ENCODE measurements at places on chromosomes 3 and 15. TPM values are rescaled to one million over a fixed set of nuclear protein-coding genes. Genes with fewer than 3 reads are reported as not detected.

The SPINT1 gene
- 70.1 TPM for polyA plus RNA-seq

The UBAP1L gene
- polyA plus RNA-seq, result 3.7 TPM

The A4GNT gene
- polyA plus RNA-seq, result 1.7 TPM

DNA sequence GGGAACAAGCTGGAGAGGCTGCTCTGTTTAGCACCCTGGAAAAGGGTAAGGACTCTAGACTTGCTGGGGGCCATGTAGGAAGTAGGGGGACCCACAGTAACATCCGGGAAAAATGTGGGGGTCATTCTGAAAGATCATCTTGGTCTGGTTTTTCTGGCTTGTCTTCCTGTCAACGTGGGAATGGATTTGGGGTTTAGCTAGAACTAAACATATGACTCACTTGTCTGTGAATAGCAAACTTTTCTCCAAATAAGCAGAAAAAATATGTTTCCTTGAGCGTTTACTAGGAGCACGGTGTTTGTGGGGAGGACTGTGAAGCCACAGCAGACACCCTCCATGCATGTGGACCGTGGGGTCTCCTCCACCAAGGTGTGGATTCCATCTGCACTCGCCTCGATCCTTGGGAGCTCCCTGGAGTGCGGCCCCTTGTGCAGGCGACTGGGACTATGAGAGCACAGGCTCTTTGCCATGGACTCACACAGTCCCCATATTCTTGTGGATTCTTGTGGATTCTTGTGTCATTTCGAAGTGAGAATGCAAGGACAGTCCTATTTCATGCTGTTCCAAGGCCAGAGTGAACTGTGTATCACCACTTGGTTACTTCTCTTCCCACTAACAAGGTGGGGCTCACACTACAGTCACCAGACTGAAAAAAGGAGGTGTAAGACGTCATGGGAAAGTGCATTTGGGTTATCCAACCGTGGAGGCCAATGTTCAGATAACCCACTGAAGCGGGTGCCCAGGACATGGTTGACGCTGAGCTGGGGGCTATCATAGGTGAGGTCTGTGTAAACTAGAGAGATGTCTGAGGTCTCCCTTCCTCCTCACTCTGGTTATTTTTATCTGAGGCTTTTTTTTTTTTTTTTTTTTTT, 25.5 kb downstream of the PGPEP1L start:
- no peak for DNase-seq

DNA sequence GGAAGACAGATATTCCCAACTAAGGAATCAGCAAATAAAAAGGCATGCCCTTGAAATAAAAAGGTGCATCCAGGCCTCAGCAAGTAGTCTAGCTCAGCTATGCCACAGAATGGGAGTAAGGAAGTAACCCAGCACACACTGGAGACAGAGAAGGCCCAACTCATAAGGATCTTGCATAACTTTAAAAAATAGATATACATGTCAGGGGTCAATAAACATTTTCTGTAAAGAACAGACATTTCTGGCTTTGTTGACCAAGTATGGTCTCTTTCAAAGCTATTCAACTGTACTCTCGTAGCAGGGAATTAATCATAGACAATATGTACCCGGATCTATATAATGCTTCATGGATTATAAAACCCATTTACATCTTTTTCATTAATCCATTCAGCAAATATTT, 449.3 kb downstream of the TAFA4 start:
- DNase-seq, result no peak

- DNase-seq, result peak; percentile 5
These were observed 559 bp downstream of the SENP5 start for GRCh38 chr3:196868297-196868661.

- no peak for DNase-seq
These were observed 391.6 kb upstream of the DPPA4 start for GRCh38 chr3:109728861-109729494.

DNA sequence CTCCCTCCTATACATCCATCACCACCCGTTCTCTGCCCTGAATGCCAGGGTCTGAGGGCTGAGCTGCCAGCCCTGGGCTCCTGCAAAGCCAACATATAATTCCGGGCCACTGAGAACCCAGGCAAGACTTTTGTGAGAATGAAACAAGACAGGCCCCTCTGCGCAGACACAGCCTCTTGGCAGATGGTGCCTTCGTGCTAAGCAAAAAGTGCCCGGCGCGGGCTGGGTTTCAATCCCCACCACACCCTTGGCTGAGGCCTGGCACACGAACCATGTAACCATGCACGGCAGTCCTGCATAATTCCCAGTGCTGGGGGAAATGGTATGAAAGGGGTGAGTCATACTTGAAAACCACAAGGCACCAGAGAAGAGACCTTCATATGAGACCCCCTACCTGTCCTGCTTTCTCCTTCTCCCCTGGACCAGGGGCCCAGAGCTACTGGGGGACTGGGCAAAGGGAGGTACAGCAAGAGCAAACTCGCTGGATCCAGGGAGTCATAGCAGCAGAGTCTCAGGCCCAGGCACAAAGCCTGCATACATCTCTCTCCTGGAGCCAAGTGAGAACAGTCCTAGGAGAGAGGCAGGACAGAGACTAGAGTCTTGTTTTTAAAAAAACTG, 26.1 kb upstream of the LOXL1 start:
- DNase-seq, result no peak

DNA sequence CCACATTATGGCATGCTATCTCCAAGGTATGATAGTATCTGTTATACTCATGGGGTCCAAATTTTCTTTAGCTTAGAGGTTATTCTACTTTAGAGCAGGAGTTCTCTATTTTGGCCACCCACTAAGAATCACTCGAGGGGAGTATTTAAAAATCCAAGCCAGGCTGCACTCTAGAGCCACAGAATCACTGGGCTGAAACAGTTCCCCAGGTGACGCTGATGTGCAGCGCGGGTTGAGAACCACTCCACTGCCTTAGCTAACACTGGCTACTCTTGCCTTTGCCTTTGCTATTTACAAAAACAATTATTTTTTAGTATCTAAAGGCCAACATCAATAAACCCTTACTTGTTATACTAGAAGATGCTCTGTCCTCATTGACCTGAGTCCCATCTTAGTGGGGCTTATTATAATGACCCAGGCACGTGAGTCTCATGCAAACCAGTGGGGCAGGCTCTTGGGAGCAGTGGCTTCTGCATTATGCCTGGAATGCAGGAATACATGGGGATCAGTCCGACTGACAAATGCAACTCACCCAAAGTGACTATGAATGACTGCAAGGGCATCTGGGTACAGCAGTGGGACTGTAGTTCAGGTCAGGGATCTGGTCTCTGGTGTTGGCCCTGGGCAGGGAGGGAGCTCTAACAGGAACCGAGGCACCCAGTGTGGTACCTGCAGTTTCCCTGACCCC, 21.7 kb upstream of the CGNL1 start:
- no peak for DNase-seq

DNA sequence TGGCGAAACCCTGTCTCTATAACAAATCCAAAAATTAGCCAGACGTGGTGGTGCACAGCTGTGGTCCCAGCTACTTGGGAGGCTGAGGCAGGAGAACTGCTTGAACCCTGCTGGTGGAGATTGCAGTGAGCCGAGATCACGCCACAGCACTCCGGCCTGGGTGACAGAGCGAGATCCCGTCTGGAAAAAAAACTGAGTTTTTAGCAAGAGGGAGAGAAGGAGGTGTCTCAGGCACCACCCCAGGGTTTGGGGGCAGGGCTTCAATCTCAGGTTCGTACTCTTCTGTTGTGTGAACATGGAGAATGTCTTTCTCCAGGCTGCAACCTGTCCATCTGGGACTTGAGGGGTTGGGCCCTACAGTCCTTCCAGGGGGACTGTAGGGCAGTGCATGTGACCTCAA, 2.7 kb downstream of the CHRNA3 start:
- DNase-seq, result no peak

- no peak for DNase-seq
These were observed 312.3 kb downstream of the SV2B start for GRCh38 chr15:91412138-91412928.

- DNase-seq, result no peak
These were observed 185.8 kb upstream of the UBE3A start for GRCh38 chr15:25624504-25625177.

GRCh38 chr15:25408428-25408827, 30.4 kb downstream of the UBE3A start:
- no peak for DNase-seq

- no peak for DNase-seq
These were observed 145.8 kb upstream of the NECTIN3 start for GRCh38 chr3:110925798-110926197.

DNA sequence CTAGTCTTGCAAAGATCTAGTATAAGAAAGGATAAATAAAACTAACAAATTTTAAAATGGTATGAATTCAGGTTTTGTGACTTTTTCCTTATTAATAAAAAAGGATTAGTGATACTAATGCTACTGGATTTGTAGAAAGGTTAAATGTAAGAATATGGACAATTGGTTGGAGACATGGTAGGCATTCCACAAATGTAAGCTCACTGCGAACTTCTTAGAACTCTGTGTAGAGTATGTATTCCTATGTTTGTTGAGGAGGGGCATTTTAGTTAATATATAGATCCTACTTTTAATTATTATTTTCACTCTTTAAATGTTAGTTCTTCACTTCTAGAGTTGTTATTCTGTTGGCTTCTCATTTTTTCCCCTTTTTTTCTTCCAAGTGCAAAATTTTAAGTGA, 414.3 kb downstream of the RBMS3 start:
- no peak for DNase-seq

DNA sequence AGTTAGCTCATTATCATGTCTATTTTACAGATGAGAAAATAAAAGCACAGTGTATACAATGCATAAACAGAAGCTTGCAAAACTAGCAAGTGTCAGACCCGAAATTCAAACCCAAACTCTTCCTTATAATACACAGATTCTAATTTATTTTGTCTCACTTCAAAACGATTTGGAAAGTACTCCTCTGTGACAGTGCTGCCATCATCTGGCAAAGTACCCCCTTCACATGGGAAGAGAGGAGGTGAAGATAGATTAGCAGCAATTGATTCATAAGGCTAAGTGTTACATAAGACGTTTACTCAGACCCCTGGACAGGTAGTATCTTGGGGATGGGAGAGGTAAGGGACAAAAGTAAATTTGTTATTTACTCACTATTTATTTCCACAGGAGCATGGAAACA, 744.0 kb upstream of the SGO1 start:
- DNase-seq, result no peak

- DNase-seq, result no peak
These were observed 30.9 kb upstream of the SLC28A2 start for GRCh38 chr15:45221053-45221599.

All from right renal pelvis (tissue), 4 donors.